ENCODE measurements at places on chromosomes 4 and X.

DNA sequence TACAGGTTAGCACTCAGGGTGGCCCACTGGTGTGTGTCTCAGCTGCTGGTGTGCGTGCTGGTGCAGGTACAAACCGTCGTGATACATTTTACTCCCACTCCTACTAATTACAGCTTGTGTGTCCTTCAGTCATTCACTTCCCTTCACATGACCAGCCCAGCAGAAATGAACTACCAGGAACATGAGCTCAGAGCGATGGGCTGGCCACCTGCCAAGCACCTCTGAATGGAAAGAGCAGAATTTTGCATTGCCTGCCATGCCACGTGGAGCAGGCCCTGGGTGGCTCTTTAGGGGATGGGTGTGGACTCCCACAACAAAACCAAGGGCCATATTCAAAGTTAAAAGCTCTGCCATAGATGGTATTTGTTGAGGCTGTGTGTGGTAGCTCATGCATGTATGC lies 58.9 kb upstream of the PGM2 start:
- no peak for DNase-seq

DNA sequence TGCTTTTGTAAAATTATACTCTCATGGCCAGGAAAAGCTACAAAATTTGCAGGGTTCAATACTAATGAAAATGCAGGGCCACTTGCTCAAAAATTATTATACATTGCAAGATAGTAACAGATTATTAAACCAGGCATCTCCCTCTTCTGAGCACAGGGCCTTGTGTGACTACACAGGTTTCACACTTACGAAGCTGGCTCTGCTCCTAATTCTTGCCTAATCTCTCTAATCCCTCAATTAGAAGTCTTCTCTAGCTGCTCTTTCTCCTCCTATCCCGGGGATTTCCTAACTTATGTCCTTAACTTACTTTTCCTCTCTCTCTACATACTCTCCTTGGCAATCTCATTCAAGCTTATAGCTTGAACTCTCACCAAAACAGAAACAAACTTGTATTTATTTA lies 168.3 kb downstream of the AREG start:
- no peak for DNase-seq

- DNase-seq, result no peak
These were observed 2.7 kb downstream of the TMEM255A start for GRCh38 chrX:120308558-120308957.

DNA sequence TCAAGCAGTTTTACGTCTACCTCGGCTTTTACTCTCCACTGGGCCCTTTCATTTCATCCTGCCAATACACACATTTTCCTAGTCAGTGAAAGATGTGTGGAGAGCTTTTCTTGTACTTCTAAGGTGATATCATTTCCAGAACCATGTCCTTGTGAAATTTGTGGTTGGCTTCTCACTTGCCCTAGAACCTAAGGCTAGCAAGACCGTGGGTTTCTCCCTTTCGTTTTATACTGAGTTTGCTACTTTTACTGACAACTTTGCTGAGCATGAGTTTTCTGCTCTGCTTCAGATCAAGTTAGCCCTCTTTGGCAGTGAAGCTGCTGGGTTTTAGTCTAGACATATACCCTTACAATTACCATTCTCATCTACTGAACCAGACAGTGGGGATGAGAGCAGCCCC lies 95.7 kb upstream of the FRMPD4 start:
- DNase-seq, result no peak

- DNase-seq, result no peak
These were observed 77.0 kb upstream of the STX18 start for GRCh38 chr4:4618847-4619246.

DNA sequence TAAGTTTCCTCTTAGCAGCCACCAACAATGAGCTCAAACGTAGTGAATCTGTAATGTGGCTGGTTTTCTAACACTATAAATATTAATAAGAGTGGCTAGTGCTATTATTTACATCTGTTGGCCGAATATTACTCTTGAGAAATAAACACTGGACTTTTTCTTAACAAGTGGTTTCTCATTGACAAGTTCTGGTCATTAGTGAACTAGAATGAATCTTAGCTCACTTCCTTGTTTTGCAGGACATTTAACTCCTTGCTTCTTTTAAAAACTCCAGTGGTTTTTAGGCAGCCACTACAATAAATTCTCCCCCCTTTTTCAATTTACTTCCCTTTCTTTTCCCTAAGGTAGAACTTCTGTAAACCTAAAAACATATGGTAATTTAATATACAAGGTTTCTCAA lies 177.2 kb downstream of the ARAP2 start:
- DNase-seq, result no peak

- no peak for DNase-seq
These were observed 139.7 kb downstream of the ELOVL6 start for GRCh38 chr4:110058677-110059076.

DNA sequence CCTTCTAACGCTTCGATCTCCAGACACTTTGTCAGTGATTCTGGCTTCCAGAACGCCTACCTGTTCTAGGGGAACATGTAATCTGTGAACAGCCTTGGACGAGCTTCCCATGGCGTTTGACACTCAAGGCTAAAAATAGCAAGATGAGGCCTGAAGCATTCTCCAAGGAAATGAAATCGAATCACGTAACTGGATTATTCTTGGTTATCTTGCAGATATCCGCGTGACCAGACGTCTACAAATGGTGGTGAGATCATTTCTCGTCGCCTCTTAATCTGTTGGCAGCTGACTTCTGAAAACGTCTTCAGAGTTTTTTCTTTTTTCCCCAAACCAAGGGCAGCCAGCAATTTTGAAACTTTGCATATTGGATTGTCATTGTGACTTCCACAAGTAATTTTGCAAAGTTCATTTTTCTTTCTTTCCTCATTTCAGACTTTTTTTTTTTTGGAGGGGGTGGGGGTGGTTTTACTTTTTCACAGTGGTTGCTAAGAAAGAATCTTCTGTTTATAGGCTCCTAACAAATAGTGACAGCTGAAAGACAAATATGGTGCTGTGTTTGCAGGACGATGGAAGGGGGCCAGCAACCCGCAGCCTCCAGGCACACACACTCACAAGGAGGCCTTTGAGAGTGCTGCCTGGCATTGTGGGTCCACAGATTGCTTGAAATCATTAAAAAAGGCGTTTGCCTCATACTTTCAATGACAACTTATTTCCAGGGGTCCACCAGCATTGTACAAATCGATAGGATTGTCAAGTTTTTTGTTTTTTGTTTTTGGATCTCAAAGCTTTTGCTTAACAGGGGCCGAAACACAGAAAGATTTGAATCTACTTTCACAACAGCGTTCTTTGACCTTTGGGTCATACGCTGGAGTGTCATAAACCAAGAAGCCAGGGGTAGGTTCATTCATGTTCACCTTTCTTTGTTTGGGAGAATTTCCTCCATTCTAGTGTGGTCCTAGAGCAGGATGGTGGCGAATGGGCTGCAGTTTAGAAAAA lies 32.4 kb upstream of the PDLIM3 start:
- no peak for DNase-seq

DNA sequence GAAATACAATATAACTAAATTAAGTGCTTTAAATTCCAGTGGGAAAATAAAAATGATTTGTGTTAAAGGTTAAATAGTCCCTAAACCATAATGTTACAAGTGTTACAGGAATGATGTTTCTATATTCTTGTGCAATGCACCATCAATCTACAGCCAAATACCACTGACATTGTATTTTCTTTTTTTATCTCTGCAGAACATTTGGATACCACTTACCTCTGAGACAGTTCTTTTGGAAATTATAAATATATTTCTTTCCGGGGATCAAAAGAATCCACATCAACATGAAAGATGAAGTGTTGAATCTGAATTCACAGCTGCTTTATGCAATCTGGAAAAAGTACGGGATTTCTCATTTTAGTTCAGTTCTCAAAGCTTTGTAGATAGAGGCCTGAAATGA lies 518.3 kb upstream of the AGA start:
- no peak for DNase-seq

DNA sequence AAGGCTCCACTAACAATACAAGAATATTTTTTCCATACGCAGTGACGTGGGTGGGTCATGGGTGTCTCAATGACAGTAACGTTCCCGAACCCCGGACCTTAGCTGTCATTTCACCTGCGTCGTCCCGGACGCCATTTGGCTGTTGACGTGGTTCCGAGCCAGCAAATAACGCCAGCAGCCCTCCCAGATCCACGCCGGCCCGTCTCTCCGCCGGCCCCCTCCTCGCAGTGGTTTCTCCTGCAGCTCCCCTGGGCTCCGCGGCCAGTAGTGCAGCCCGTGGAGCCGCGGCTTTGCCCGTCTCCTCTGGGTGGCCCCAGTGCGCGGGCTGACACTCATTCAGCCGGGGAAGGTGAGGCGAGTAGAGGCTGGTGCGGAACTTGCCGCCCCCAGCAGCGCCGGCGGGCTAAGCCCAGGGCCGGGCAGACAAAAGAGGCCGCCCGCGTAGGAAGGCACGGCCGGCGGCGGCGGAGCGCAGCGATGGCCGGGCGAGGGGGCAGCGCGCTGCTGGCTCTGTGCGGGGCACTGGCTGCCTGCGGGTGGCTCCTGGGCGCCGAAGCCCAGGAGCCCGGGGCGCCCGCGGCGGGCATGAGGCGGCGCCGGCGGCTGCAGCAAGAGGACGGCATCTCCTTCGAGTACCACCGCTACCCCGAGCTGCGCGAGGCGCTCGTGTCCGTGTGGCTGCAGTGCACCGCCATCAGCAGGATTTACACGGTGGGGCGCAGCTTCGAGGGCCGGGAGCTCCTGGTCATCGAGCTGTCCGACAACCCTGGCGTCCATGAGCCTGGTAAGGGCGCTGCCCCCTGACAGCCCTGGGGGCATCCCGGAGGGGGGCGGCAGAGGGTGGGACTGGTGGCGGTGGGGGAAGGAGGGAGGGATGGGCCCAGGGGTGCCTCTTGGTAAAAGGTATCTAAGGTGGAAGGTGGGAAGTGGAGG lies at the start of gene CPE:
Gene CPE (plus strand): TSS at position 264 of the 933 bp plus-strand sequence. CDS start 214 bp downstream, at position 478.
- DNase-seq, result peak; percentile 60

DNA sequence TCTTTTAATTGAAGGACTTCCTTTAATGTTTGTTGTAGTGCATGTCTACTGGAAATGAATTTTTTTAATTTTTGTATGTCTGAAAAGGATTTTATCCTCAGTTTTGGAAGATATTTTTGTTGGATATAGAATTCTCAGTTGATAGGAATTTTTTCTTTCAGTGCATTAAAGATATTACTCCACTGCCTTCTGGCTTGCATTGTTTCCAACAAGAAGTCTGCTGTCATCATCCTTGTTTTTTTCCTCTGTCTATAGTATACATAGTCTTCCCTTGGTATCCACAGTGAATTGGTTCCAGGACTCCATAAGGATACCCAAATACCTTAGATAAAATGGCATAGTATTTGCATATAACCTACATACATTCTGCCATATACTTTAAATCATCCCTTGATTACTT lies 33.5 kb downstream of the SCD5 start:
- no peak for DNase-seq

- DNase-seq, result peak; percentile 59
These were observed 172.4 kb downstream of the TLL1 start for GRCh38 chr4:166045457-166045856.

DNA sequence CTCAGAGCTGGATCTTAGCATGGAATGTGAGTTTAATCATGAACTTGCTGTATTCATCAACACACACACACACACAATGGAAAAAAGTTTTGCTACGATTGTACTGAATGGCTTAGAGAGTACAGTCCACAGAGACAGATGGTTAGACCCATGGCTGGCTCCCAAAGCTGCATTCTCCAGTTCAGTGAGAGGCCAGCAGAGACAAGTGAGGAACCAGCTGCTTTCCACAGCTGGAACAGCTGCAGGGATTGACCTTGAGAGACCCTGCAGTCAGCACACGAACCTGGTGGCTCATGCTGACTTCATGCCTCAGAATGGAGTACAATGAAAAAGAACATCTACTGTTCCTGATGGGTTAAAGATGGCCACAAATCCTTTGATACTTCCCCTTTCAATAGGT lies 94.5 kb downstream of the DHX15 start:
- DNase-seq, result no peak

- no peak for DNase-seq
These were observed 16.3 kb downstream of the PTTG2 start for GRCh38 chr4:37976507-37976906.

DNA sequence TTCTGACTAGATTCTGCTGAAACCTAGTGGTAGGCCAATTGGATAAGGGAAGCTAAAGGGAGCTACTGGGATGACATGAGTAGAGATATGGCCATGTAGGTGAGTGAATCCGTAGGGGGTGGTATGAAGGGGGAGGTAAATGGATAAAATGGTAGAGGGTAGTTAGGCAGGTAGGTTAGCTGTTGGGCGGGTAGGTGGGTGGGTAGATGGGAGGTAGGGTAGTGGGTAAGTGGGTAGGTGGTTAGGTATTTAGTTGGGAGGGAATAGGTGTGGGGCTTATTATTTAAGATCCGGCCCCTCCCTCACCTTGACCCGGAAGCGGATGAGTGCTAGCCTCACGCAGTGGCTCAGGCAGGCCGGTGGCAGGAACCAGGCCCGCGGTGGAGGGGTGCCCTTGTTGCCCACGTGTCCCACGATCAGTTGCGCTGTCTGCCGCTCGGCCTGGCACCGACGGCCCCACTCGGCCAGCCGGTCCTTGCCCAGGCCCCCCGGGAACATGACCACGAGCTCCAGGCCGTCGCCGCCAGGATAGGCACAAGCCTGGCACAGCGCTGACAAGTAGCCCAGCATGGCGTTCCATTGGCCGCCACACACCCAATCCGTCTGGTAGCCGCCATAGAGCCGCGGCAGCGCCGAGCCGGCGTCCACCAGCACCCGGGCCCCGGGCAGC lies 725 bp downstream of the FAM120C start:
- DNase-seq, result peak; percentile 77

Measured in activated CD4-positive, alpha-beta T cell treated with anti-CD3 and anti-CD28 coated beads, Interleukin-2, Interleukin-6, amounts not matched to agents 100 ng/mL and 50 ng/mL, durations not matched to agents 16 hours and 8 hours (primary cell).